HAP-1 (cell line): ENCODE measurements at places on chromosomes 3 and 15.

DNA sequence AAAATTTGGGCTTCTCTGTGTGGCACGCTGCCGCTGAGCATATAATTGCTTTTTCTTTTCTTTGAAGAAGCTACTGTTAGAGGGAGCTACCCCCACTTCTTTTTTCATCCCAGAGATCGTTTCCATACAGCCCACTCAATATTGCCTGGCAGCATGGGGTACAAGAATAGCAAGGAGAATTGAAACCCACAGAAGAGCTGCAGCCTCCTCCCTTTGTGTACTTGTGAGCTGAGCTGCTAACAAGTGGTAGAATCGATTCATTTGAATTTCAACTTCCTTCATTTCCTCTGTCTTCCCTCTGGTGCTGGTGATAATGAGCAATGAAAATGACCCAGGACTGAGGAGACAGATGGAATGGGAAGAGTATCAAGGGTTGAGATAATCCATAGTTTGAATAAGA is 64.9 kb downstream of the LRRC3B start:
- DNase-seq = no peak

- no peak for DNase-seq
Measured at GRCh38 chr15:97979140-97979520, 18.6 kb downstream of the ARRDC4 start.

- DNase-seq = no peak
Measured at GRCh38 chr15:24857763-24858162, 97.0 kb upstream of the SNRPN start.

DNA sequence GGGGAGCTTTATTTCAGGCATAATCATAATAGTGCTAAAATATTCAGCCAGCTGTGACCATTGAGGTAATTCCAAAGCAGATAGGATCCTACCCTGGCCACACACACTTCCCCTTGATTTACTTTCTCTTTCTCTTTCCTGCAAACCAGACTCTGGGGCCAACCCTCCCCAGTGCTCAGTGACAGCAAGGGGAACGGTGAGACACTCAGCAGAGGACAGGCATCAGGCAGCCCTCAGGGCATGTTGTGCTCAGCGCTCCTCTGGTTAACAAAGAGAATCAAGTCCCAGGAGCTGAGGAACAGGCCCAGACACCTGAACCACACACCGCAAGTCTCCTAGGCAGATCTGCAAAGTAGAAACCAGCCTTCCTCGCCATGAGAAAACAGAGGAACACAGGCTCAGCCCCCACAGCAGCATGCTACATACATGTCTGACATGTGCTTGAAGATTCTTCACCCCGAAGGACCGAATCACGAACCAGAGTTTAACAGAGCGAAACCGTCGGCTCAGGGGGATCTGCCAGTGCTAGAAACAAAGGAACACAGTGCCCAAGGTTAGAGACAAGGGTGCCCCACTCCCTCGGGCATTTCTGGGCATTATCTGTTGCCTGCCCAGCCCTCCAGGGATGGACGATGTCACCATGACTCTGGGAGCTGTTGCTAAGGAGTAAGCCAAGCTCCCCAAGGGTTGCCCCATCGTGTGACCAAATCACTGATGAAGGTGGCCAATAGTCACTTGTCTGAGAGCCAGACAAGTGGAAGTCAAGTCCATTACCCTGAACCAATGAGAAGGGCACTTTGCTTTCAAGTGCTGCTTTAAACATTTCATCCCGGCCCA is 17.5 kb downstream of the HDC start:
- DNase-seq = no peak

DNA sequence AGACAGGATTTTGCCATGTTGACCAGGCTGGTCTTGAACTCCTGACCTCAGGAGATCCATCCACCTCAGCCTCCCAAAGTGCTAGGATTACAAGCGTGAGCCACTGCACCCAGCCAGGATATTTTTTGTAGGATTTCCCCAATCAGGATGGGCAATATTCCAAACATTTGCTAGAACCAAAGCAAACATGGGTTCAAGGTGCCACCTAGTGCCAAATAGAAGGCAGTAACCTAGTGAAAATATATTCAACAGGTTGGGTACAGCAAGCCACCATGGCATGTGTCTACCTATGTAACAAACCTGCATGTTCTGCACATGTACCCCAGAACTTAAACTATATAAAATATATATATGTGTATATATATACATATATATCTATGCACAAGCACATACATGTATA is 185.9 kb upstream of the CADM2 start:
- DNase-seq = no peak

- DNase-seq = no peak
Measured at GRCh38 chr3:16700651-16701050, 95.4 kb upstream of the DAZL start.

- no peak for DNase-seq
Measured at GRCh38 chr3:33063651-33064051, 33.3 kb downstream of the GLB1 start.

GRCh38 chr3:44297255-44297654 is 41.3 kb upstream of the TCAIM start:
- DNase-seq = no peak

DNA sequence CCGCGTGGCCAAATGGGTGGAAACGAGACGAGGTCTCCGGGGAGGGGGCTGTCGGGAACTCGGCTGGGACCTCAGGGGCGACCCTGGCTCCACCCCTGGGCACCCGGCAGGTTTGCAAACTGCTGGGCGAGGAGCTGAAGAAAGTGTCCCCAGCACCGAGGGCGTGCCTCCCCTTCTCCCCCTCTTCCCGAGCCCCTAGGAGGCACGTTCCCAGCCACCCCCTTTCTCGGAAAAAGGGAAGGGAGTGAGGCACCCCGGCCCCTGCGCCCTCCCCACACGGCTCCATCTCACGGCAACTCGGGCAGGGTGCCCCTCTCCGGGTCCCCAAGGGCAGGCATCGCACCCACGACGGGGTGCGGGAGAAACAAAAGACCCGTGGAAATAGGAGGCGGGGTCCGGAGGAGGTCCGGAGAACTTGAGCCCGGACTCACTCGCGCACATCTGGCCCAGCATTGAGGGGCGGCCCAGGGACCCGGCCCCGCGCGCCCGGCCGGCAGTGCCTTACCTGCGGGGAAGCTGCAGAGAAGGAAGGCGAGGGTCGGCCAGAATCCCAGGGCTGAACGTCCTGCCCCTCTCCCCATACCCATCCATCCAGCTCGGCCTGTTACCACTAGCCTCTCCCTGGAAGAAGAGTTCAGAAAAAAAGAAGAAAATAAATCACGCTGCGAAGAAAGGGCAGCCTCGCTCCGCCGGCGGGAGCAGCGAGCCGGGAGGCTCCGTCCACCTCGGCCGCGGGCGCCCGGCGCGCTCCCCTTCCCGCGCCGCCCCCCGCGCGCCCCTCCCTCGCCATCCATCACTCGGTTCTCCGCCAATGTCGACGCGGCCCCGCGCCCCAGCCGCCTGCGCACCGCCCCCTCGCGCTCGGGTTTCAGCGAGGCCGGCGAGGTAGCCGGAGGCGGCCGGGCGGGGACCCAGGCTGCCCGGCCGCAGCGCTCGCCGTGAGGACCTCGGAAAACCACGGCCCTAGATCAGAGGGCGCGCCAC is 16.3 kb downstream of the RGMA start:
- DNase-seq = peak; percentile 92

GRCh38 chr3:141051443-141052200 is 475 bp downstream of the SPSB4 start:
- DNase-seq = peak; percentile 5

DNA sequence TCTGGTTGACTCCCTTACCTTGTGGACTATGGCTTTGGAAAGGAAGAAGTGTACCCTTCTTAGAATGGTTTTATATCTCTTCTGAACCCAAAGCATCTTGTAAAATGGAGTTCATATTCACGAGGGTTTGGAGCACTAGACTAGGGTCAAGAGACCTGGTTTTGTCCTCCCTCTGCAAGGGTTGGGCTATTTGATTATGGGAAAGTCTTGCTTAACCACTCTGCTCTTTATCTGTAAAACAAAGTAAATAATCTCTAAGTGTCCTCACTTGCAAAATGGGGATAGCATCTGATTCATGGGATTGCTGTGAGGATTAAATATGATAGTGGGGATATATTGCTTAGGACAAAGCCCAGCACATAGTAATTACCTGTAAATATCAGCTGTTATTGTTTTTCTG is 17.9 kb upstream of the SLC2A2 start:
- no peak for DNase-seq

DNA sequence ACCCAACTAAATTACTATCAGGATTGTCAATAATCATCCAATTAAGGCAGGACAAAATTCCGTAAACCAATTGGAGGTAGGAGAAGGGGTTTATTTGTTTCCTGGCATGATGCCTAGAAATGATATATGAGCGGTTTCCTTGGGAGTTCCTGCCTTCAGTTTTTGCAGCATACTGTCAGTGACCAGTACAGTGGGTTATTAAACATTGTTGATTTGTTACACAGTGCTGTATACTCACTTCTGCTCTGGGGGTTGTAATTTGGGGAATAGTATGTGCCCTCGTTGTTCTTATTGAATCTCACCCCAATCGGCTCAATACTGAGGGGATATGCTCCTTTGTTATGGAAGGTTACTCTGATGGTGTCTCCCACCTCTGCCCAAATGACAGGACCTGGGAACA is 22.2 kb downstream of the CP start:
- no peak for DNase-seq

DNA sequence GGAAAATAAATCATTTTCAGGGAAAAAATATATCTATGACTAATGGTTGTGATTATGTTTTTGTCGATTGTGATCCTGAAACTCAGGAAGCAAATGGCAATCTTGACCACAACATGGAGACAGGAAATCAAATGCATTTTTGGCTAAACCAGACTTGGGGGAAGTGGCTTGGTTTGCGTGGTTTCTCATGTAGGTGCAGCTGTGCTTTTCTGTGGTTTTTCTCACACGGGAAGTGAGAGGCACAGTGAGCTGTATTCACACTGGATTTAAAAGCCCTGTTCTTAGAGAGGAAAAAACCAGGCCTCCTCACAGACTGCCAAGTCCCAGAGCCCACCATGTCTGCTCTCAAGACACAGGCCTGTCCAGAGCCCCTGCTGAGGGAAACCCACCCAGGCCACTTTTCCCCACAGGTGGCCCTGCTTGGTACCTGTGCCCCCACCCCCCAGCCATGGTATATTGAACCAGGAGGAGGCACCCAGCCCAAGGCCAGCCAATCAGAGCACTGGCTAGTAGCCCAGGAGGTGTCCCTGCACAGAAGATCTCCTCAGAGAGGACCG is 46.1 kb downstream of the BTD start:
- no peak for DNase-seq

DNA sequence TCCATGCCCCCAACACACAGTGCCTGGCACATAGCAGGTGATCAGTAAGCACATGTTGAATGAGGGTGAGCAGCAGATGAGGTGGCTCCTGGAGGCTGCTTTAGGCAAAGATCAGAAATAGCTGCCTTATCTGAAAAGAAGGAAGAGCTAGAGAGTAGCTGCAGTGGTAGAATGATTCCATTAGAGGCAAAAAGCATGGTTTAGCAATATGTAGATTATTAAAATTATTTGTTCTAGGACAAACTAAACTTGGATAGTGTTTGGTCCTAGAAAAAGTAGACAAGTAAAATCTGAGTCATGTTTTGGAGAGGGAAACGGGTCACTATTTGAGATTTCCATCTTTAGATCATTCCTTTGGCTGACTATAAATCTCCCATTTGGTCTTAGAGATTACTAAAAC is 32.1 kb downstream of the KIF7 start:
- DNase-seq = no peak

DNA sequence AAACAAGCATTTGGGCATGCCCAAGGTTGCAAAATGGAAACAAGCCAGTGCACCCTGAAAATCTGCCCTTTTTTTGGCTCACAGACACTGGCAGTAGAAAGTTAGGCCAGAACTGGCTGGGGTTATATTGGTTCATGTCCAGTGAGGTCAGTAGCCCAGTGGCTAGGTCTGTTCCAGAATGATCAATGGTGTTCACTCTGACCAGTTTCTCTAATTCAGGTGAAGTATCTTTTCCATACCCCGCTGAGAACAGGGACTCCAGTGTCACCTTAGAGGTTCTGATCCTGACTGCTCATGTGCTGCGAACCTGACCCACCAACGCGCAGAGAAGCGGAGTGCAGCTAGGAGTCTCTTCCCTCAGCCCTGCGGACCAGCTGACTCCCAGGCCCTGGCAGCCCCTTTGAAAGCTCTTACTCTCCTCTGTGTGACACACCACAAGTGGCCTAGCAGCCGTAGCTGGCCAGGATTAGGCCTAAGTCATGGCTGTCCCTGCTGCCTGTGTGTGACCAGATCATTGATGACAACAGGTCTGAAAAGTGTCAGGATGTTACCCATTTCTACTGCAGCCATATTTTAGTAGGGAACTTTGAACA is 123.5 kb downstream of the GHSR start:
- no peak for DNase-seq

GRCh38 chr3:156493887-156494286 is 61.0 kb downstream of the SSR3 start:
- DNase-seq = no peak

GRCh38 chr15:57528940-57529565 is 62.7 kb upstream of the MYZAP start:
- DNase-seq = no peak

DNA sequence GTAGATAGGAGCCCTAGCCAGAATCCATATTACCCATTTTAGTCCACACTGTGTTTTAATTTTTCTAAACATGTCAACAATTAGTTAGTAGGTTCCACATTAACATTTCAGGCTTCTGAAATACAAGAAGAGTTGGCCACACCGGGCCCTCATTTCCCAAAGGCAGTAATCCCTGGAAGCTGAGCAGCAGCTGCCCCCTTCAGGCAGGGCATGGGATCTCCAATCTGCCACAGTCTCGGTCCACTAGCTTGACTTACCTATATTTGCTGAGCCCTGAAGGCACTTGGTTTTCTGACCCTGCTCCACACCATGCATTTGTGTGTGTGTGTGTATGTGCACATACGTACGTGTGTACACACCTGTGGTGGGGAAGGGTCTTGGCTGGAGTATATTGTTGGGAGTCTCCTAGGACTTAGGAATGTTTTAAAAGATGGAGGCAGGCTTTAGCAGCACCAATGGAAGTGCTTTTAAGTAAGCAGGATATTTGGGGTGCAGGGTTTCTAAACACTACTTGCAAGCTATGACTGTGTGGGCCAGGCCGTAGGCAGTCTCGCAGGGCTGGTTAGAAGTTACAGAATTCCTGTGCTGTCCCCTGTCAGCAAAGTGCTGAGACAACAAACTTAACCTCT is 71.2 kb upstream of the SOX14 start:
- DNase-seq = peak; percentile 64

GRCh38 chr3:98602078-98602678 is 8.8 kb upstream of the CPOX start:
- peak; percentile 39 for DNase-seq

DNA sequence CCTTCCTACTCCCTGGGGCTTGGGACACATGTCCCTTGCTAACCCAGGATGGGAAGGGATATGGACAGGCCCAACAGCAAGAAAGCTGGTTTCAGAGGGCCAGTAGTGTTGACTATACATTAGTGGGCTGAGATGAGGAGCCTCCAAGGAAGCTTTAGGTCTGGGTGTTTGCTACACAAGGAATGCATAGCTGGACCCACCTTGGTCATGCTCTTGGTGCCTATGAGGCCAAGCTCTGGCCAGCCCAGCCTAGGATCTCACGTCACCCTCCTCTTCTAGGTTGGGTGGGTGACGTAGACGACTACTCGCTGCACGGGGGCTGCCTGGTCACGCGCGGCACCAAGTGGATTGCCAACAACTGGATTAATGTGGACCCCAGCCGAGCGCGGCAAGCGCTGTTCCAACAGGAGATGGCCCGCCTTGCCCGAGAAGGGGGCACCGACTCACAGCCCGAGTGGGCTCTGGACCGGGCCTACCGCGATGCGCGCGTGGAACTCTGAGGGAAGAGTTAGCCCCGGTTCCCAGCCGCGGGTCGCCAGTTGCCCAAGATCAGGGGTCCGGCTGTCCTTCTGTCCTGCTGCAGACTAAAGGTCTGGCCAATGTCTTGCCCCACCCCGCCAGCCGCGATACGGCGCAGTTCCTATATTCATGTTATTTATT is 653 bp upstream of the WDR6 start:
- DNase-seq = no peak

- DNase-seq = no peak
Measured at GRCh38 chr15:60444289-60444912, 34.5 kb downstream of the ICE2 start.
